ENCODE measurements at places on chromosomes 5 and 9. TPM values are rescaled to one million over a fixed set of nuclear protein-coding genes. Genes with fewer than 3 reads are reported as not detected.

- no peak for DNase-seq
These were observed 19.8 kb upstream of the ALDH1A1 start for GRCh38 chr9:72972636-72973035.

DNA sequence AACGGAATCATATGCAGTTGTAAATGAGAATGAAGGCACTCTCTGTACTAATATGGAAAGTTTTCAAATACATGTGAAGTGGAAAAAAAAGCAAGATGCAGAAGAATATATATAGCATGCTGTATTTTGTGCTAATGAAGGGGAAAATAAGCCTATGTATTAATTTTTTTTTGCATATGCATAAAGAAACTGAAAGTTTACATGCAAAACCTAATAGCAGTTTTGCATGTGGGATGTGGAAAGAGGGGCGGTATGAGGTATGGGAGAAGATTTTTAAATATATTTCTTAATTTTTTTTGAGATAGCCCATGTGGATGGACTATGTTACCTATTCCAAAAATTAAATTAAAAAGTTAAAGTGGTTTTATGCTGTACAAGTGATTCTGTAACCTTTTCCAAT lies 83.7 kb upstream of the IL12B start:
- no peak for DNase-seq

DNA sequence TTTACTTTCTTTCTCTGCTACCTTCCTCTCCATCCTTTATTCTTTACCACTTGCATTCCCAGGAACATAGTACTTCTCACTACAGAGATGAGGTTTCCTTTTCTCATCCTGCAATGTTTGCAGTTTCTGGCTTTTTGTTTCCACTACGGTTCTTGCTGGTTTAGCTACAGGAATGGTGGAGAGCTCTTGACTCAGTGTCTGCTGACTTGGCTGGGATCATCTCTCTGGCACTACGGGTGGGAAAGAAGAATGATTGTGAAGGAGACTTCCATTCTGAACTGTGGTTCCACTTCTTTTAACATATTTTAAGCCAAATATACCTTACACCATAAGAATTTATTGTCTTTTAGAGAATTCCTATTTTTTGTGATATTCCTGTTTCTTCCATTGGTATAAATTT lies 65.1 kb downstream of the NREP start:
- no peak for DNase-seq

- no peak for DNase-seq
These were observed 22.6 kb downstream of the TGFBR1 start for GRCh38 chr9:99127356-99128132.

FOXD4L5 gene
- 0.39 TPM for polyA plus RNA-seq
